Naive B cell (primary cell): ENCODE measurements at places on chromosomes 3 and 15.

DNA sequence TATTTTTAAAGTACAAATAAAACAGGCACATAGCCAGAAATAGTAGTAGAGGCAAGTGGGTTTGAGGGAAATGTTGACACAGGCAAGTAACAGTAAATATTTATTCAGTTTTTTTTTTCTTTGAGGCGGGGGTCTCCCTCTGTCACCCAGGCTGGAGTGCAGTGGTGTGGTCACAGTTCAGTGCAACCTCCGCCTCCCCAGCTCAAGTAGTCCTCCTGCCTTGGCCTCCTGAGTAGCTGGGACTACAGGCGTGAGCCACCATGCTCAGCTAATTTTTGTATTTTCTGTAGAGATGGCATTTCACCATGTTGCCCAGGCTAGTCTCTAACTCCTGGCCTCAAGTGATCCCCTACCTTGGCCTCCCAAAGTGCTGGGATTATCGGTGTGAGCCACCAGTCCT lies 43.5 kb downstream of the PHLDB2 start:
- no peak for DNase-seq

DNA sequence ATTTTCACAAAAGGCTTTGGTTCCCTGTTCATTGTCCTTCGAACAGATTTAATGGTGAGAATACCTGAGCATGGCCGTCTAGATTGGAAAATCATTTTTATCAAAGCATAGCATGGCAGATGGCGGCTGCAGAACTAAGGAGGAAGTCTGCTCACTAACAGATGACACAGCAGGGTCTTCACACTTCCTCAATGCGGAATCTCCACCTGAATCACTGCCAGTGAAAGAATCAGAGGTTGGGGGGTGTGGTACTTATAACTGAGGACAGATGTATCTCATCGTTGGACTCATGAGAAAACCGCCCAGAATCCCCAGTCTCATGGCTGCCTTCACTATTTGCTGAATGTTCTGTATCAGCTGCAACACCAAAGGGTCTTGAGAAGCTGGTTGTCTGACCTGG lies 31.6 kb upstream of the PYGO1 start:
- no peak for DNase-seq

GRCh38 chr15:33014586-33014985 lies 179.9 kb downstream of the FMN1 start:
- no peak for DNase-seq

- no peak for DNase-seq
These were observed 28.0 kb downstream of the GLDN start for GRCh38 chr15:51369451-51369761.

DNA sequence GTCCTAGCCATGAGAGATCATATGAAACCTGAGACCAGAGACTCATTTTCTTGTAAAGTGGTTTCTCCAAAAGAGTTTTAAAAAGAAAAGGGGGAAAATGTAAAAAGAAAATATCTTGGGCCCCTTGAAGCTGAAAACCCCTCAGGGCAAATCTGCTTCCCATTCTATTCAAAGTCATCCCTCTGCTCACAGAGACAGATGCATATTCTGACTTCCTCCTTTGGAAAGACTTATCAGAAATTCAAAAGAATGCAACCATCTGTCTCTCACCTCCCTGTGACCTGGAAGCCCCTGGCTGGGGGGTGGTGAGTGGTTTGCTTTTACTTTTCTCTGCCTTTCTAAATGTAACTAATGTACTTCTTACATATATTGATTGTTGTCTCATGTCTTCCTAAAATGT lies 1154.8 kb downstream of the NSUN3 start:
- DNase-seq, result no peak

DNA sequence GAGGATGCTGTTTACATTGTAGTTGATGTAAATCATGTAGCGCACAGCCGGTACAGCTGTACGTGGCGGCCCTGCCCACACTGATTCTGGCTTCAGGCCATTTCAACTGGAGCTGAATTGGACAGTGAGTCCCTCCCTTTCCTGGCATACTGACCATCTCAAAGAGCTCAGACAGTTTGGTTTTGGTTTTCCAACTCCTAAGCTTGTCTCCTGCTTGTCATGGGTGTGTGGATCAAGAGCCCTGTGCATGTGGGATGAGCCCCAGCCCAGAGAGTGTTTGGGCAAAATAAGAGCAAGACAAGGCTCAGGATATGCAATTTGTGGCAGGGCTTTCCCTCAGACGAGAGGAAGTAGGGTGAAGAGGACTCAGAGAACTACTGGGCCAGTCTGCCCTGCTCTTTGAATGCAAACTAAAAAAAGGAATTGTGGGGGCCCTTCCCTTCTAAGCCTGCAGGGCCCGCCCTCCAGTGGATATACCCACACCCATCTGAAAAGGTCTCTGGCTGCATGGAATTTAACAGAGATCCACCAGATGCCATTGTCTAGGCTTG lies 13.3 kb downstream of the ITGA11 start:
- no peak for DNase-seq

GRCh38 chr3:133747907-133748639 lies 1.9 kb downstream of the TF start:
- no peak for DNase-seq

GRCh38 chr3:38278841-38279240 lies 3.3 kb upstream of the SLC22A14 start:
- no peak for DNase-seq

DNA sequence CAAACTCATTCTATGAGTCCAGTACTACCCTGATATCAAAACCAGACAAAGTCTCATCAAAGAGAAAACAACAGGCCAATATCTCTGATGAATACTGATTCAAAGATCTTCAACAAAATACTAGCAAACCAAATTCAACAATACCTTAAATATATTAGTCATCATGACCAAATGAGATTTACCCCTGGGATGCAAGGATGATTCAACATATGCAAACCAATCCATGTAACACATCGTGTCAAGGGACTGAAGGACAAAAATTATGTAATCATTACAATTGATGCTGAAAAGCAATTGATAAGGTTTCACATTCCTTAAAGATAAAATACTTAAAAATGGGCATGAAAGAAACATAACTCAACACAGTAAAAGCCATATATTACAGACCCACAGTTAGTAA lies 1476.9 kb downstream of the SI start:
- no peak for DNase-seq
